ENCODE measurements at places on chromosomes 16 and 17. TPM values are rescaled to one million over a fixed set of nuclear protein-coding genes. Genes with fewer than 3 reads are reported as not detected.

FBXW10B gene
- 0.41 TPM for total RNA-seq

CD19 gene
- 1.6 TPM for total RNA-seq

HOXB4 gene
- 14.2 TPM for total RNA-seq

XAF1 gene
- total RNA-seq = 31.2 TPM

ALDH3A2 gene
- 83.9 TPM for total RNA-seq

QRICH2 gene
- total RNA-seq = 4.3 TPM

NATD1 gene
- total RNA-seq = 9.8 TPM

CCDC47 gene
- 44.5 TPM for total RNA-seq

EMC8 gene
- total RNA-seq = 40.5 TPM

PIGS gene
- total RNA-seq = 75.0 TPM

ABCC12 gene
- total RNA-seq = not detected

C16orf46 gene
- total RNA-seq = 2.8 TPM

NRN1L gene
- 1.2 TPM for total RNA-seq

LPCAT2 gene
- total RNA-seq = 21.2 TPM

PRAC1 gene
- not detected for total RNA-seq

TBC1D24 gene
- 24.3 TPM for total RNA-seq

PTX4 gene
- total RNA-seq = 0.18 TPM

CBX8 gene
- 13.2 TPM for total RNA-seq

CCT6B gene
- total RNA-seq = 2.3 TPM

TPPP3 gene
- total RNA-seq = 38.6 TPM

TMEM114 gene
- total RNA-seq = not detected

OR2C1 gene
- 1.3 TPM for total RNA-seq

TBC1D3E gene
- not detected for total RNA-seq

CCDC200 gene
- total RNA-seq = not detected

NGFR gene
- total RNA-seq = 12.1 TPM

FOXC2 gene
- total RNA-seq = 18.6 TPM

TXNL4B gene
- total RNA-seq = 13.3 TPM

SLC22A31 gene
- 0.47 TPM for total RNA-seq

CHST4 gene
- not detected for total RNA-seq

PRAC2 gene
- total RNA-seq = not detected

ESRP2 gene
- 16.1 TPM for total RNA-seq

NAGS gene
- total RNA-seq = 8.9 TPM

LDHD gene
- 15.0 TPM for total RNA-seq

TP53I13 gene
- total RNA-seq = 41.9 TPM

KRTAP2-2 gene
- not detected for total RNA-seq

RNF222 gene
- not detected for total RNA-seq

ABCC6 gene
- total RNA-seq = 23.2 TPM

Data from metanephros (tissue), 2 donors.